DMS 273 treated with DMSO at 0.1 percent for 48 hours (cell line): ENCODE measurements at places on chromosomes 3 and 15.

DNA sequence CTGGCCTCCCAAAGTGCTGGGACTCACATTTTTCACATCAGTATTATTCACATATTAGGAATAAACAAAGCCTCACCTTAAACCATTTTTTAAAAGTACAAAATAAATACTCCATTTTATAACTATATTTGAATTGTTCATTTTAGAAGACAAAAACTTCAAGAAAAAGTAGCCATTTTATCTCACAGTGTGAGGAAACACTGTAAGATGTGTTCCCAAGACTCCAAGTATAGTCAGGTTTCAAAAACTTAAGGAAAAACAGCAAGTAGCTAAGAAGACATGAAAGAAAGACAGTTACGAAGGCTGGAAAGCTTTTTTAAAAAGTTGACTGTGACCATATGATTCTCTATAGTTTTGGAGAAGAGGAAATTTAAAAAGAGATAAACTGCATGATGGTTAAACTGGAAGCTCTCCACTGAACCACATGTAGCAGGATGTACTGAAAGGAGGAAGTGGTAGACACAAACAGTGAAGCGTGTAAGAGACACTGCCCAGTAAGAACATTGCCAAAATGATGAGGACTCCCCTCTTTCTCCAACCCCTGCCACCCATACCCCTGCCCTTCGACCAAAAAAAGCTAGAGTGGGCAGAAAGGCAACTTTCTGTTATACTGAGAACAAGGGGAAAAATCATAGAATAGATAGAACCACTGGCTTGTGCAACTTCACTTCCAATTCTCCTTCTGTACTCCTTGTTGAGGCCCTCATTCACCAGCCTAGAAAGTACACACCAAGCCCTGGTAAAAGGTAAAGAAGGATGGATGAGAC is 6.2 kb upstream of the TMF1 start:
- DNase-seq = no peak

- DNase-seq = no peak
Measured at GRCh38 chr3:117226932-117227331, 517.4 kb downstream of the TUSC7 start.

GRCh38 chr3:111808439-111808838 is 50.6 kb upstream of the PHLDB2 start:
- DNase-seq = no peak

- no peak for DNase-seq
Measured at GRCh38 chr15:73328149-73328820, 40.5 kb downstream of the HCN4 start.

GRCh38 chr3:58144478-58145325 is 66.1 kb downstream of the DNASE1L3 start:
- DNase-seq = no peak

GRCh38 chr3:194395778-194396538 is 3.1 kb downstream of the GP5 start:
- no peak for DNase-seq

GRCh38 chr15:101332061-101332467 is 37.0 kb upstream of the SNRPA1 start:
- DNase-seq = no peak

DNA sequence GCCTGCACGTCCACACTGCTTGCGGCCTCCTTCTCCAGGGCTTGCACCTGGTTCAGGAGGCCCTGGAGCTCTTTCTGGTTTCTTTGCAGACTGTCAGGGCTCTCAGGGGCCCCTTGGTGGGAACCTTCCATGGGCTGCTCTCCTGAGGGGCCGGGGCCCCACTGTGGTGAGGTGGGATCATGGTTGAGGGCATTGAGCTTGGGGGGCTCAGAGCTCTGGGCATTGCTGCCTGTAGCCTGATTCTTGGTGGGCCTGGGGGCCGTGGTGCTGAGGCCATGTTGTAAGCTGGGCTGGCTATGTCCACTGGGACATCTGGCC is 7.5 kb downstream of the XIRP1 start:
- no peak for DNase-seq

GRCh38 chr15:25054329-25054728 is 99.5 kb downstream of the SNRPN start:
- DNase-seq = no peak

- DNase-seq = no peak
Measured at GRCh38 chr3:58242340-58242739, 4.7 kb downstream of the ABHD6 start.

GRCh38 chr3:170477395-170477794 is 58.7 kb downstream of the CLDN11 start:
- DNase-seq = no peak

- DNase-seq = no peak
Measured at GRCh38 chr3:100602506-100603444, 6.6 kb upstream of the ADGRG7 start.

DNA sequence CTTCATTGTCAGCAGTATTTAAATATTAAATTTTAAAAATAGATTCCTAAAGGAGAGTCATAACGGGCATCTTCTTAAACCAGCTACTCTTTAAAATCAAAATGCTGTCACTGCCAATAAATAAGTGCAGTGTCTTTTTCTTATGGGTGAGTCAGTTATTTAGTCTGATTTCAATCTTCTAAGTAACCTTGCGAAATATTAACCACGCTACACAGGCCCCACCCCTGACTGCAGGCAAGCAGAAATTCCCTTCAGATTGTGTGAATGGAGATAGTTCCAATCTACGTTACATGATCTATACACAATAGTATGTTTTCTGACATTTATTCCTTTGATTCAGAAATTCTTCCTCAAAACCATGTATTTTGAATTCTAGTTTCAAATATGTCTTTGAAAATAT is 141.5 kb downstream of the GADL1 start:
- no peak for DNase-seq

GRCh38 chr15:51244423-51244869 is 94.0 kb downstream of the CYP19A1 start:
- no peak for DNase-seq

DNA sequence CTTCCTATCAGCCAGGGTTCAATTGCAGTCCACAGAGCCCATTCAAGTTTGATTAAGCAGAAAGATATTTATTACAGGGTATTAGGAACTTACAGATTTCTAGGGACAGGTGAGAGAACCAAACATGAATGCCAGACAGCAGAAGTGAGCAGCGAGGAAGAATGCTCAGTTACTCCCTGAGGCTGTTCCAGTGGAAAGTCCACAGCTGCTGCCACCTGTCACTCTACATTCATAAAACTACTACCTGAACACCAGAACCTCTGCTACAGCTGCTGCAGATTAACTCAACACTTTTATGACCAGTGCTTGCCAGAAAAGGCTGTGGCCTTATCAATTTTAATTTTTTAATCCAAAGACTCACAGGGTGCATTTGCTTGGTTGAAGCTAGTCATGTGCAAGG is 325.4 kb upstream of the ONECUT1 start:
- no peak for DNase-seq

DNA sequence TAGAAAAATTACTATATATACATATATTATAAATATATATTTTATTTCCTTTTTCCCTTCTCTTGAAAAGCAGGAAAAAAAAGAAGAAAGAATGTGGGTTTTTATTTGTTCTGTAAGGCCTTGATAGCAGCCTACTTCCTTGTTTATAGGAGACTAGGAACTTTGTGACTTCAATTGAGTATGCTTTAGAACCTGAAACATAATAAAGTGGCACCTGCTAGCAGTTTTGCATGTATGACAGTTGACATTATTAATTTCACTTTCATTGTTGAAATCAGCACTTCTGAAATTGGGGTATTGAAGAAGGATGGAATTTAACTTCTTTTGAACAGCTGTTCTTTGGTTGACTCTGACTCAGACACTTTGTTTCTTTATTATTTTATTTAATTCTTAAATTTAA is 56.9 kb downstream of the GLCE start:
- DNase-seq = no peak

- no peak for DNase-seq
Measured at GRCh38 chr3:59101231-59101736, 51.5 kb upstream of the CFAP20DC start.

GRCh38 chr3:107574650-107575049 is 51.9 kb downstream of the BBX start:
- peak; percentile 6 for DNase-seq

DNA sequence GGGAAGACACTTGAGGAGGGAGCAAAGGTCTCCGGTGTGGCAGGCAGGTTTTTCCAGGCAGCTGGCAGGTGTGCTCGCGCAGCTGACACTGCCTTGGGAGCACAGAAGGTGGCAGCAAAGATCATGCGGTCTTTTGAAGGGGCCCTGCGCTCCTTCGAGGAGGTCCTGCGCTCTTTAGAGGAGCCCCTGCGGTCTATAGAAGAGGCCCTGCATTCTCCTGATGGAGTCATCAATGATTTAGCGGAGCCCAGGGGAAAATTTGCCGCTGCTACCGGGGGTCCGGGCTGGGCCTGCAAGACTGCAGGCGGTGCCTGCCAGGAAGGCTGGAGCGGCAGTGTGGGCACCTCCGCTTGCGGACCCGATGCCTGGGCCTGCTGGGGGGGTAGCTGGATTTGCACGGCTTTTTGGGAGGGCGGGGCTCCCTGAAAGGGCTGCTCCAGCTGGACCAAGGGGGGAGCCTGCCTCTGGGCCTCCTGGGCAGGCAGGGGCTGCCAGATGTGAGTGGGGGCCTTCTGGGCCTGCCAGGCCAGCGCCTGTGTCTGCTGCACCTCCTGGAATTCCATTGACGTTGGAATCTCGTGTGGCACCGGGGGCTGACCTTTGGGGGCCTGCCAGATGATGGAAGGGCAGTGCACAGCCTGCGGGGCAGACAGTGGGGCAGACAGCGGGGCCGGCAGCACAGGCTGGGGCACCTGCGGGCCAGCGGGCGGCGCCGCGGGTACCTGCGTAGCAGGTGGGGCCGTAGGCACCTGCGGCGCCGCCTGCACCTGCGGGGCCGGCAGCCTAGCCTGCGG is 2.1 kb downstream of the MAGEL2 start:
- no peak for DNase-seq

GRCh38 chr15:40554161-40554525 is 10.7 kb downstream of the CCDC32 start:
- DNase-seq = no peak
